SK-N-SH treated with all-trans-retinoic acid at 6 μM for 48 hours (cell line): ENCODE measurements at places on chromosomes 12 and 14.

DNA sequence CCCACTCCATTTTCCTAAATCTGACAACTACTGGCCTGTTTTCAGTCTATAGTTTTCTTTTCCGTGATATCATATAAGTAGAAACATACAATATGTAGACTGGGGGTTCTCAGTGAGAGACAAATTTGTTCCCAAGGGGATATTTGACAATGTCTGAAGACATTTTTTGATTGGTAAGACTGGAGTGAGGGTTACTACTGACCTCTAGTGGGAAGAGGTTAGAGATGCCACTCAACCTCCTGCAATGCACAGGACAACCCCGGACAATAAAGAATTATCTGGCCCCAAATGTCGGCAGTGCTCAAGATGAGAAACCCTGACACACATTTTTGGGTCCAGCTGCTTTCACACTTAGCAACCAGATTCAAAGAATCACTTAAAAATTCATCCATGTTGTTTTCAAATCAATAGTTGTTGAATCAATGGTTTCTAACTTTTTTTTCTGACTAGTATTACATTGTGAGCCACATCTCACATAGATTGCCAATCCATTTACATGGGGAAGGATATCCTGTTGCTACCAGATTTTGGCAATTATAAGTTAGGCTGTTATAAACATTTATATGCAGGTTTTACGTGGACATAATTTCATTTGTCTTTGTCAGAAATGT, 307.1 kb downstream of the RPL10L start:
- ATAC-seq, result peak; percentile 80

DNA sequence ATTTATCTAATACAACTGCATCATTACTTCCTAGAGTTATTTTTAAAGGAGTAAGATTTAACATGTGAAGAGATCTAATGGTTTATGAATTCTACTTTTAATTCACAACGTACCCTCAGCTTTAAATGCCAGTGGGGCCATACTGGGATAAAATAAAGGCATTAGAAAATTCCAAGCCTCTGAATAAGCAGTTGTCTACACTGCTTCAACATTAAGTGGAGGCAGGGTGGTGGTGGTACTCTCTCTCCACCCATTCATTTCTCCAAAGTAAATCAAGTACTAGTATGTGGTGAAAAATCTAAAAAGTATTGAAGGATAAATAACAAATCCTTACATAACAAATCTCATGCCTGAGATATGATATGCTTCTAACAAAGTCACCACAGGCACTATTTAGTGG, 52.4 kb downstream of the FERMT2 start:
- ATAC-seq, result peak; percentile 20; the same call in 2 of the 3 replicates

- ATAC-seq, result no peak
These were observed 1.6 kb downstream of the PTGDR start for GRCh38 chr14:52269100-52269499.

DNA sequence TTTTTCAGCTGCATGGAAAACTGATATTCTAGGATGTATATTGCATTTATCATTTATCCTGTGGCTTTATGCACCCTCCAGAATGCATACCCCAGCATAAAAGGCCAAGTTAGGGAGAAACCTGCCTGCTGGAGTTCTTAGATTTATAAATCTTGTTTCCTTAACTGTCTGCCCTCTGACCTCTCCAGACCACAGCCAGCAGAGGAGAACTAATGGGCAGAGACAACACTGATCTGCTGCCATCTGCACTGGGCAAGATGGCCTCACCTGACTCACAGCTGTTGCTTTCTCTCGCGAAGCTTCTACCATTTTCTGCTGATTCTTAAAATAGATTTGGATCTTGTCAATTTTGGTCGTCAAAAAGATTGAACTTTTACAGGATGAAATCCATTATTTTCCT, 65.8 kb downstream of the PPP2R5C start:
- no peak for ATAC-seq

DNA sequence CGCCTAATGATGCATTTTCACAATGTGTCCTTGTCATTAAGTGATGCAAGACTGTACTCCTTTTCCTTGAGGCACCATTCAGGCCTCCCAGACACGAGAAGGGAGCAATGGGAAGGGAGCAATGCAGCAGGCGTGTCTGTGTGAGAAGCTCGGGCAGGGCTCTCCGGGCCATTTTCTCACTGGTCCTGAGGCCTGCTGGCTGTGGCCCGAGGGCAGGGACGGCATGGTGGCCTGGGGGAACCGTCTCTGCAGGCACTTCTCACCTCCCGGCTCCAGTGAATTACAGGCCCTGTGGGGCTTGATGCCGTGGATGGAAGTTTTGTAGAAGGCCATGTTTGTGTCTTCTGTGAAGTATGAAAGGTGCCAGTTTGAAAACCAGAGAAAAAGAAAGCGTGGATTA, 71.0 kb downstream of the ADGRD1 start:
- ATAC-seq, result no peak

DNA sequence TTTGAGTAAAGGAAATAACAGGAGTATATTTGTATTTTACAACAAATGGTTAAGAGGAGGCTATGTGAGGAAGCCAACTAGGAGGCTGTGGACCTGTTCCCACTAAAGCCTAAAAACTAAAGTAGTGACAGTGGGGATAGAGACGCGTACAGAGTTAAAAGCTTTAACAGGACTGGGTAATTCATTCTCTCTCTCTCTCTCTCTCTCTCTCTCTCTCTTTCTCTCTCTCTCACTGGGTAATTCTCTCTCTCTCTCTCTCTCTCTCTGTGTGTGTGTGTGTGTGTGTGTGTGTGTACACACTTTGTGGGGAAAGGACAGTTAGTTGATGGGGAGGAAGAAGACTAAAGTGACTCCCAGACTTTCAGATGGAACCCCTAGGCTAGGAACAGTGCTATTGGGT, 16.3 kb downstream of the ERC1 start:
- no peak for ATAC-seq
